ENCODE measurements at places on chromosomes 1 and 21. TPM values are rescaled to one million over a fixed set of nuclear protein-coding genes. Genes with fewer than 3 reads are reported as not detected.

C1orf226 gene
- polyA plus RNA-seq, result 10.2 TPM

LAMB3 gene
- 6.0 TPM for polyA plus RNA-seq

CYYR1 gene
- polyA plus RNA-seq, result 11.4 TPM

NUP210L gene
- 0.16 TPM for polyA plus RNA-seq

MANEAL gene
- polyA plus RNA-seq, result 53.7 TPM

ARHGEF19 gene
- 5.1 TPM for polyA plus RNA-seq

G0S2 gene
- polyA plus RNA-seq, result 6.3 TPM

EPHB2 gene
- polyA plus RNA-seq, result 43.1 TPM

GRCh38 chr1:27058966-27059669, 46.5 kb upstream of the TENT5B start:
- peaks cover 32% of the 10 kb centered on the region for H3K4me1 ChIP-seq
- H3K36me3 ChIP-seq, result no peaks in the 10 kb centered on the region

DNA sequence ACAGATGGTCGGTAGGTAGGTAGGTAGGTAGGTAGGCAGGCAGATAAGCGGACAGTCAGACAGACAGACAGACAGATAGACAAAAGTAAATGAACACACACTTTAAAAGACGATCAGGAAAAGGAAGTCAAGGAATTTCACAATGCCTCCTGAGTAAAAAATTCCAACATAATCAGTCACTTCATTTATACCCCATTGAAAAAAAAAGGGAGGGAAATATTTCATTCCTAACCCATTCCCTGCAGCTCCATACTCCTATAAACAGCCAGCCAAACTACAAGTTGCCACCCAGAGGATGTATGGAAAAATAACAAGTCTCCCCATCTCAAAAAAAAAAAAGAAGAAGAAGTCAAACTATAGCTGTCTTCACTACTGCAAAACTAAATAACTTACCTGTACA, 43.4 kb downstream of the ZZZ3 start:
- no peak overlapping the region for H3K27ac ChIP-seq
- DNase-seq, result no peak
- peaks cover 11% of the 10 kb centered on the region for H3K4me1 ChIP-seq
- no peak overlapping the region for H3K4me3 ChIP-seq
- H3K36me3 ChIP-seq, result no peaks in the 10 kb centered on the region

GRCh38 chr1:226643611-226644540, 95.2 kb downstream of the ITPKB start:
- H3K36me3 ChIP-seq, result peaks cover 81% of the 10 kb centered on the region
- no peak overlapping the region for H3K4me3 ChIP-seq
- no peak for DNase-seq
- H3K27me3 ChIP-seq, result no peaks in the 10 kb centered on the region
- no peak overlapping the region for H3K27ac ChIP-seq
- peaks cover 40% of the 10 kb centered on the region for H3K4me1 ChIP-seq

GRCh38 chr1:107883562-107883961, 81.4 kb downstream of the VAV3 start:
- H3K27ac ChIP-seq, result no peak overlapping the region
- no peaks in the 10 kb centered on the region for H3K27me3 ChIP-seq
- peak; percentile 4 for DNase-seq
- H3K4me3 ChIP-seq, result no peak overlapping the region
- H3K36me3 ChIP-seq, result no peaks in the 10 kb centered on the region
- no peaks in the 10 kb centered on the region for H3K4me1 ChIP-seq

GRCh38 chr1:60922304-60922703, 160.1 kb upstream of the NFIA start:
- no peak for DNase-seq
- H3K4me3 ChIP-seq, result no peak overlapping the region
- peaks cover 34% of the 10 kb centered on the region for H3K4me1 ChIP-seq

DNA sequence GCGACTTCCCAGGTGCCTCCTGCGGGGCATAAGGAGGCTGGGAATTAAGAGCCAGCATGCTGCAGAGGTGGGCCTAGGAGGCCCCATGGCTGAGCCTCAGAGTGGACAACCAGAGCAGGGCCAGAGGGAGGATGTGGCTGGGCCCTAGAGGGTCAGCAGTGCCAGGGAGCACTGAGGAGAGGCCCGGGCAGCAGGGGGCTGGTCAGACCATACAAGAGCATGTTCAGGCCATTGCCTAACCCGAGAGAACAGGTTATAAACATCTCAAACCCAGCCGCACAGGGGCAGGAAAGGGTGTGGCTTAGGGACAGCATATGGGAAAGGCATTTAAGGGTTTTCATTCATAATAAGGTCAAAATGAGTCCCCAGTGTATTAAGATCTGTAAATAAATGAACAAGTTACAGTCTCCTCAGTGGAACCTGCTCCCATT, 51.1 kb downstream of the IER5 start:
- no peak overlapping the region for H3K4me3 ChIP-seq
- H3K27me3 ChIP-seq, result no peaks in the 10 kb centered on the region
- DNase-seq, result no peak
- H3K27ac ChIP-seq, result no peak overlapping the region

DNA sequence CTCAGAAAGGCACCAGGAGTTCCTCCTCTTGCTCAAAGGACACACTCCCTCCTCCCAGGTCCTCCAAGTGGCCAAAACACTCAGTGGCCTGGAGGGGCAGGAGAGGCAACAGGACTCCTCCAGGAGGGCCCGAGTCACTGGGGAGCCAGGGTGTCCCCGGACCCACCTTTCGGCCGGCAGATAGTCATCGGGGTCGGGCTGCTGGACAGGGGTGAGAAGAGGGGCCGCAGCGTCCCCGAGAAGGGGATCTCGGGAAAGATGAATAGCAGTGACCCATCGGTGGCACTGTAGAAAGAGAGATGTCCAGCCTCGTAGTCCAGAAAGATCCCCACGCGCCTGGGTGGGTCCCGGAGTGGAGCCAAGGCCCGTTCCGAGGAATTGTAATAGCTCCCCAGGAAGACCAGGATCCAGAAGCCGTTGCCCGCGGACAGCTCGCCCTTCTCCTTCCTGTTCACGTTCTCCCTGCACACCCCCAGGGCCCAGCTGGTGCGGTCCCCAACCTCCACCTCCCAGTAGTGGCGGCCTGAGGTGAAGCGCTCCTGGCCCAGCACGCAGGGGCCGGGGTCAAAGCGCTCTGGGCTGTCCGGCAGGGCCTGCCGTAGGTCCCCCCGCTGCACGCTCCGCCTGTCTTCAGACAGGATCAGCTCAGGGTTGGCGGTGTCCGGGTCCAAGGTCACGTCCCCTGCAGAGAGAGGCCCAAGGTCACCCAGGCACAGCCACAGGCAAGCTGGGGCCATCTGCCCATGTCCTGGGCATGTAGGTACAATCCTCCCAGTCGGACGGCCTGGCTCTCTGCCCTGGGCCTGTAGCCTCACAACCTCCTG, 11.9 kb downstream of the TRIM11 start:
- H3K4me3 ChIP-seq, result no peak overlapping the region
- DNase-seq, result no peak
- H3K27ac ChIP-seq, result no peak overlapping the region
- peaks cover 79% of the 10 kb centered on the region for H3K36me3 ChIP-seq

- no peak overlapping the region for H3K27ac ChIP-seq
- H3K4me1 ChIP-seq, result peaks cover 14% of the 10 kb centered on the region
- H3K36me3 ChIP-seq, result no peaks in the 10 kb centered on the region
- H3K4me3 ChIP-seq, result no peak overlapping the region
- H3K27me3 ChIP-seq, result no peaks in the 10 kb centered on the region
Observed at GRCh38 chr1:55378582-55378981, 163.4 kb upstream of the USP24 start.

- no peaks in the 10 kb centered on the region for H3K36me3 ChIP-seq
- H3K4me3 ChIP-seq, result no peak overlapping the region
- H3K4me1 ChIP-seq, result no peaks in the 10 kb centered on the region
Observed at GRCh38 chr1:199452627-199453026, 574.9 kb upstream of the NR5A2 start.

DNA sequence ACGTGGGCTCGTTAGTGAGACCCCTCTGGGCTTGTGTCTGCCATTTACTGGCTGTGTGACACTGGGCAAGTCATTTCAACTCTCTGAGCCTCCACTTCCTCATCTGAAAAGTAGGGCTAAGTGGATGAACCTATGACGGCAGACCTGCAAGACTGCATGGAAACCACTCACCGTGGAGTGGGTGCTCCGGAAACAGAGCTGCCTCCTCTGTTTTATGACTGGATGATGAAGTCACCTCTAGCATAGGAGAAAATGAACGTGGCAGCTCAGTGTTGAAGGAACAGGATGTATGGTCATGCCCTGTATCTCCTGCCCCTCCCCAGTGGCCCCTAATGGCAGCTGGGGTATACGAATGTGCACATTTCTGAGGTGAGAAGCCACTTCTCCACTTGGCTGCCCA, 40.5 kb downstream of the STPG1 start:
- no peak overlapping the region for H3K27ac ChIP-seq
- H3K4me3 ChIP-seq, result no peak overlapping the region
- H3K36me3 ChIP-seq, result peaks cover 3% of the 10 kb centered on the region
- H3K27me3 ChIP-seq, result no peaks in the 10 kb centered on the region
- H3K4me1 ChIP-seq, result no peaks in the 10 kb centered on the region

DNA sequence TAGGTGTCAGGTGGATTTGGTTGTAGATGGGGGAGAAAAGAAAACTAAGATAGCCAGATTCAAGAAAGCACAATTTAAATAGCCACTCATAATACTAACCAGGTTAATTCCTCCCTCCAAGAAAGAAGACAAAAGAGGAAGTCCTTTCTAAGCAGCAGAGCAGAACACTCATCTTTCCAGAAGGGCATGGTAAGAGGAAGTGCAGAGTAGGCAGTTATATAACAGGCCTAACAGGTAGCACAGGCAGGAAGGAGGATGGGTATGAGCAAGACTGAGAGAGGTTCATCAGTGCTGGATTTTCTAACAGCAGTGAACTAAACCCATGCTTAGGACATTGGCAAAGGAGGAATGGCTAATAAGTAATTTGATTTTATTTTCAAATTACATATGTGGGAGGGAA, 517.5 kb downstream of the PLPP3 start:
- no peaks in the 10 kb centered on the region for H3K36me3 ChIP-seq
- no peak for DNase-seq
- no peak overlapping the region for H3K27ac ChIP-seq
- no peaks in the 10 kb centered on the region for H3K27me3 ChIP-seq
- H3K4me3 ChIP-seq, result no peak overlapping the region

GRCh38 chr1:43346636-43347035, 9.0 kb downstream of the MPL start:
- peaks cover 4% of the 10 kb centered on the region for H3K27me3 ChIP-seq
- no peak overlapping the region for H3K4me3 ChIP-seq
- no peaks in the 10 kb centered on the region for H3K36me3 ChIP-seq
- no peak for DNase-seq
- H3K4me1 ChIP-seq, result peaks cover 15% of the 10 kb centered on the region

- no peak overlapping the region for H3K4me3 ChIP-seq
- no peaks in the 10 kb centered on the region for H3K4me1 ChIP-seq
- no peaks in the 10 kb centered on the region for H3K27me3 ChIP-seq
- no peak for DNase-seq
- H3K27ac ChIP-seq, result no peak overlapping the region
Observed at GRCh38 chr1:241485554-241485992, 34.0 kb downstream of the FH start.

DNA sequence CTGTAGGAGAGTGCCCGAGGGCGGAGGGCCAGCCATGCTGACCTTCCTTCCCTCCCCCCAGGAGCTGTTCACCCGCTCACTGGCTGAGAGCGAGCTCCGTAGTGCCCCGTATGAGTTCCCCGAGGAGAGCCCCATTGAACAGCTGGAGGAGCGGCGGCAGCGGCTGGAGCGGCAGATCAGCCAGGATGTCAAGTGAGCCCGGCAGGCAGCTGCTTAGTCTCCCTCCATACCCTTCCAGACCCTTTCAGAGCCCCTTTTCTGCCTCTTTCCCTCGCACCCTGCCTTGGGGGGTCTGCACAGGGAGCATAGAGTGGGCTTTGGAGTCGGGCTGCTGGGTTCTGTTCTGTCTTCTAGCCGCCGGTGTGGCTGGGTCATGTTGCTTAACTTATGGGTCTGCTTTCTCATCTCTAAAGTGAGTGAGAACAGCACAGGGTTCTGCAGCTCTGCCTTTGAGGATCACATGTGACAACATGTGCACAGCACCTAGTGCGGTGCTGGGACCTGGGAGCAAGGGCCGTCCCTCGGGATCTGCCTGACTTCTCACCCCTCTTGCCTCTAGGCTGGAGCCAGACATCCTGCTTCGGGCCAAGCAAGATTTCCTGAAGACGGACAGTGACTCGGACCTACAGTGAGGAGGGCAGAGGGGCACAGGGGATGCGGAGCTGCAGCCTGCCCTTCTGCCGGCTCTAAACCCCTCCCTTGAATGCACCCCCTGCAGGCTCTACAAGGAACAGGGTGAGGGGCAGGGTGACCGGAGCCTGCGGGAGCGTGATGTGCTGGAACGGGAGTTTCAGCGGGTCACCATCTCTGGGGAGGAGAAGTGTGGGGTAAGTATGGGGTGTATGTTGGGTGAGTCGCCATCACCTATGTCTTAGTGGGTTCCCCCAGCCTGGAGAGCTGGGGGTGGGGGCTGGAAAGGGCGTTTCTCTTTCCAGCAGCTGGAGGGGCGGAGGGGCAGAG, 6.2 kb downstream of the AMPD2 start:
- H3K4me1 ChIP-seq, result peaks cover 48% of the 10 kb centered on the region
- H3K27me3 ChIP-seq, result no peaks in the 10 kb centered on the region
- peaks cover 72% of the 10 kb centered on the region for H3K36me3 ChIP-seq
- no peak overlapping the region for H3K27ac ChIP-seq
- DNase-seq, result no peak

- no peak overlapping the region for H3K27ac ChIP-seq
- no peak overlapping the region for H3K4me3 ChIP-seq
- no peak for DNase-seq
- H3K36me3 ChIP-seq, result no peaks in the 10 kb centered on the region
- no peaks in the 10 kb centered on the region for H3K27me3 ChIP-seq
- H3K4me1 ChIP-seq, result no peaks in the 10 kb centered on the region
Observed at GRCh38 chr1:173332026-173332425, 124.9 kb upstream of the TNFSF4 start.

GRCh38 chr1:1969505-1969900, 34.1 kb downstream of the CFAP74 start:
- no peak for DNase-seq
- H3K4me3 ChIP-seq, result no peak overlapping the region
- H3K36me3 ChIP-seq, result peaks cover 37% of the 10 kb centered on the region

GRCh38 chr21:26769613-26770188, 75.5 kb downstream of the ADAMTS1 start:
- no peaks in the 10 kb centered on the region for H3K36me3 ChIP-seq
- no peak overlapping the region for H3K4me3 ChIP-seq
- no peaks in the 10 kb centered on the region for H3K27me3 ChIP-seq
- no peaks in the 10 kb centered on the region for H3K4me1 ChIP-seq
- DNase-seq, result no peak
- no peak overlapping the region for H3K27ac ChIP-seq

DNA sequence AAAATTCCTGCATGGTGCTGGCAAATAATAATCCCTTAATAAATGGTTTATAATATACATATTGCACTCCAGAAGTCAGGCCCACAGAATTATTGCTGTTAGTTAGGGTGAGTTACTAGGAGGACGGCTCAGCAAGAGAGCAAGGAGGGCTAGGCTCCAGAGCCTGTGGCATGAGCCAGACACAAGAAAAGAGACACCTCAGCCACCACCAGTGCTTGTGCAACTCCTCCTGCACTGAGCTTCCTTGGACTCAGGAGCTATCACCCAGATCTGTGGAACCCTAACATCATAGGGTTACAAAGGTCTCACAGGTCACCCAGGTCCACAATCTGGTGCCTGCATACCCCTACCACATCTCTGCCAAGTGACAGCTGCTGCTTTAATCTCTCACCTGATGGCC, 12.8 kb upstream of the LRRC8D start:
- DNase-seq, result no peak
- no peaks in the 10 kb centered on the region for H3K36me3 ChIP-seq
- no peaks in the 10 kb centered on the region for H3K27me3 ChIP-seq
- H3K4me3 ChIP-seq, result no peak overlapping the region
- H3K27ac ChIP-seq, result no peak overlapping the region

All from spinal cord (tissue), 10 donors.